AG08395 (cell line): ENCODE measurements at places on chromosomes 3 and 15.
A peak's percentile ranks its signal among the peaks of the same experiment; 100 is the strongest.

- DNase-seq: no peak
Observed at GRCh38 chr15:29285386-29285785, 15.8 kb upstream of the NSMCE3 start.

DNA sequence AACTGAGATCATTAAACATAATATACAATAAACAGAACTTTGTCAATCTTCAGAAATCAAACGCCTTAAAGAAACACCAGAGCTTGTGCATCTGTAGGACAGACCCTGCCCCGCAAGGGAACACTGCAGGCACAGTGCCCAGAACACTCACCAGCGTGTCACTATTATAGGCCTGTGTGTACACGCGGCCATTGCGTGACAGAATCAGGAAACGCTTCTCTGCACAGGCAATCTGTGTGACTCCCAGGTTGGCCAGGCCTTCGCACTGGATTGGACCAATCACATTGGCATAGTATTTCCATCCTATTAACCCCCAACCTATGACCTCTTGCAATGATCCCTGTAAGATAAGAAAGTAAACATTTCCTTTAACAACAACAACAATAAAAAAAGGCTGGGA lies 52.9 kb downstream of the HERC2 start:
- no peak for DNase-seq

DNA sequence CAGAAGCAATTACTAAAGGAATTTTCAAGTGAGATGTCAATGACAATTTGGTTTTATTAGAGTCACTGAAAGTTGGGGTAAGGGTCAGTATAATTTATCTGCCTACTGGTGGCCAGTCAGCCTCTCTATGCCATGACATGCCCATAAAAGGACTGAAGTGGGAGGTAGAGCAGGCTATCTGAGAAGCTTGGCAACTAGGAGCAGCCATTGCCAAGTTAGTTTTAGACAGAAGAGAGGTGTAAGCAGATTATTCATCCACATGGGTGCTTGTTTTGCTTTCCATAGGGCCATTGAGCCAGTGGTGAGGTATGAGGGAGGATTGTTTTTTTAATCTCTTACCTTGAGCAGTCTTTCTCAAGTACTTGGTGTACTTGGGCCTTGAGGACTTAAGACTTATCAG lies 8.1 kb upstream of the RBP1 start:
- no peak for DNase-seq

GRCh38 chr3:128383316-128384235 lies 83.1 kb downstream of the DNAJB8 start:
- peak; percentile 77 for DNase-seq

DNA sequence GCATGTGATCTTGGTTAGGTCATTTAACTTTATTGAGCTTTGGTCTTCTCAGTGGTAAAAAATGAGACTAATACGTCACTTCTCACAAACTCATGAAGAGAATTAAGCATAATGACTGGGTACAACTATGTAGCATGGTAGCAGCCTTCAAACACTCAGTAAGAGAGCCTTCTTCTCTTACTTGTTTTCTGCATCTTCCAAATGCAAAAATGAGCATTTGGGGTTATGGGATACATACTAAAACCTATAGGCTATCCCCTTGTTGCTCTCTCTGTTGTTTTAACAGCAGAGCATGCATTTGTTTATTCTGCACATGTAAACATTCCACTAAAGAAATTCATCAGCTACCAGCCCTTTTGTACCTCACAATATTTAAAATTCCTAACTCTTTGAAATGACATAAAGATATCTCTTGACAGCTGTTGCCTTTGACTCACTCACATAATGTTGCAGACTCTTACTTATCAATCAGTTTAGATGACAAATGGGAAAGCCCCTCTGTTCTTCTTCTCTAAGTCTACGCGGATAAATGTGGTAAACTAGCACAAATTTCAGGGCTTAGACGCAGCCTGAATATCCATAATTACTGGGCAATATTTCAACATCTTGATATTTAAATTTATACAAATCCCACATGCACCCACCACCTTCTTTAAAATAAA lies 327.3 kb upstream of the SATB1 start:
- no peak for DNase-seq

- DNase-seq: no peak
Observed at GRCh38 chr3:12490547-12490946, 6.3 kb downstream of the TSEN2 start.

GRCh38 chr15:71336671-71337070 lies 221.4 kb downstream of the THSD4 start:
- DNase-seq: no peak

DNA sequence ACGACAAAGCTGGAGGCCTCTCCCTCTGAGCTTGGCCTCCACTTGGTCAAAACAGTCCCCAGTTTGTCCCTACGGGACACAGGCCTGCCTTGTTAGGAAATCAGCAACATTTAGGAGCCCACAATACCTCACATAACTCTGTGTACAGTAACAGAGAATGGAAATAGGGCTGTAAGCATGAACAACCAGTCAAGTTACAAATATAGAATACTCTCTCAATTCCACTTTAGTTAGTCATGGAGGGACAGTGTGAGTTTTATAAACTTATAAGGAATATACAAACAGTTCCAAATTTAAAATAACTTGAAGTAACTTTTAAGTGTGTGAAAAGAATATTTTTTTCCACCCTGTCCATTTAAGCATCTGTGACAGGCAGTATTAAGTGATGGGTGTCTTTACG lies 129.4 kb downstream of the PGPEP1L start:
- peak; percentile 61 for DNase-seq

DNA sequence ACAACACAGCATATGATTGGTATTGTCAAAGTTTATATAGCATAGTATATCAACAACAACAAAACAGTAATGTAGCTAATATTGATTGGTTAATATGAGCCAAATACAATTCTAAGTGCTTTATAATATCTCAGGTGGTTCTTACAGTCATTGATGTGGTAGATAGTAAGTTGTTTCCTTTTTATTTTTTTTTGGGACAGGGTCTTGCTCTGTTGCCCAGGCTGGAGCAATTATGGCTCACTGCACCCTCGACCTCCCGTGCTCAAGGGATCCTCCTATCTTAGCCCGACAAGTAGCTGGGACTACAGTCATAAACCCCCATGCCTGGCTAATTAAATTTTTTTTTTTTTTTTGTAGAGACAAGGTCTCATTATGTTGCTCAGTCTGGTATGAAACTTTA lies 2.7 kb downstream of the RNF13 start:
- no peak for DNase-seq

DNA sequence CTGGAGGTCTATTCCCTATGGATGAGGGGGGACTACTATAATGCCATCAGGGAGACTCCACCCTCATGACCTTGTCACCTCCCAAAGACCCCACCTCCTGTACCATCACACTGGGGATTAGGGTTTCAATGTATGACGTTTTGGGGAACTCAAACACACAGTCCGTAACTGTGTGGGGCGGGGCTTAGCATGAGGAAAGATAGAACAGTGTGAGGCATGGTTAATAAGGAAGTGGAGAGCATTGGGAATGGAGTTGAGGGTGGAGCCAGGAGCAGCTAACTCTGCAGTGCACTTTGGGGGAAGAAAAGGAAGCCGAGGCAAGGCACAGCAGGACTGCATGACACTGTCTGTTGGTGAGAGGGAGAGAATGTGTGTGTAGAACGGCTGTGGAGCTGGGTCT lies 90.9 kb upstream of the AGBL1 start:
- no peak for DNase-seq

GRCh38 chr3:116445990-116446389 lies 703 bp upstream of the LSAMP start:
- DNase-seq: no peak

GRCh38 chr3:42099020-42099765 lies 8.0 kb downstream of the TRAK1 start:
- no peak for DNase-seq

DNA sequence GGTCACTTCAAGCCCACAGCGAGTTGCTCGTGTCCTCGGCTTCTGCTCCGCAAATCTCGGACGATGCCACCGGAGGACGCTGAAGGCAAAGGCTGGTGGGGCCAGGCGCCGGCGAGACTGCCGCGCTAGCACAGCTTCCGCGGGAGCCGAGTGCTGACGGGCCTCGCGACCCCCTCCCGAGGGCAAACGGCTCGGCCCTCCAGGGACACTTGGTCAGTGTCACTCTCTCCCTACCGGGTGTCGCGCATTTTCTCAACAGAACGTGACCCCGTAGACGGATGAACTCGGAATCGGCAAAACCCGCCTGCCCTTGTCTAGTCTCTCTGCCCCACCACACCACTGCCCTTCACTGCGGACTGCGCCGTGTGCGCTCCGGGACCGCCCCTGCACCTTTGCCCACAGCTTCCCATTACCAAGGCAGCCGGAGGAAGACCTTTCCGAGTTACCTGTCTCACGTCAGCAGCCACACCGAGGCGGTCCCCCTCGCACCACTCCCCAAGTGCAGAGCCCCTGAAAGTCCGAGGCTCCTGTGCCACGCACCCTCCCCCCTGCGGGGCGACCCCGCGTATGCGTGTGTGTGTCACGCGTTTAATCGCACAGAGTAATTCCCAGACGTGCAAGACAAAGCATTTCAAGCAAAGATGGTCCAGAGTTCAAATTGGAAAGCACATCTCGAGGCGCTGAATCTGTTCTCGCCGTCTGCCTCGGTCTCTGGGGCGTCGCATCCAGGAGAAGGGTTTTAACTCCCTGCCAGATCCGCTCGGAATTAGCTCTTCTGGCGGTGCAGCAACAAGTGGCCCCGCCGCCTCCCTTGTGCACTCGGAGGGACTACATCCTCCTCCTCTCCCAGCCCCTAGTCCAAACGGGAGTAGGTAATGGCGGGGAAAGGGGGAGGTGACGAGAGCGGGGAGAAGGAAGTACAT lies 245.0 kb upstream of the TOPAZ1 start:
- DNase-seq: peak; percentile 49
